ENCODE measurements at places on chromosomes 7 and 10. TPM values are rescaled to one million over a fixed set of nuclear protein-coding genes. Genes with fewer than 3 reads are reported as not detected.
A peak's percentile ranks its signal among the peaks of the same experiment; 100 is the strongest.

- no peak for DNase-seq
These were observed 363.9 kb downstream of the MALRD1 start for GRCh38 chr10:19412531-19412930.

DNA sequence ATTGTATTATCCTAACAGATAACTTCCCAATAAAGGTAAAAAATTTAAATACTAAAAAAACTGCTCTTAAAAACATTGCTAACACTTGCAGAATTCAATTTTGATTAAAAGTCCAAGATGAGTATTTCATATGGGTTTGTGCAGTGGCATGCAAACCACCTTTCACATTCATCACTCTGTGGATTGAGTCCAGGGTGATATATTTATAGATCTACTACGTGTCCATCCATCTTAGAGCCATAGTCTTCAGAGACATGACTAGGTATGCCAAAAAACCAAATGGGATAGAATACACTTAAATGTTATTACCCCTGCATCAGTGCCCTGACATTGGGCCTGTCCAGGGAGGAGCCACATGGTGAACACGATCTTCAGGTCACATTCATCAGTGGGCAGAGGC, 96.0 kb downstream of the DOCK4 start:
- DNase-seq = no peak

- no peak for DNase-seq
These were observed 41.6 kb upstream of the SDHAF3 start for GRCh38 chr7:97075928-97076327.

DNA sequence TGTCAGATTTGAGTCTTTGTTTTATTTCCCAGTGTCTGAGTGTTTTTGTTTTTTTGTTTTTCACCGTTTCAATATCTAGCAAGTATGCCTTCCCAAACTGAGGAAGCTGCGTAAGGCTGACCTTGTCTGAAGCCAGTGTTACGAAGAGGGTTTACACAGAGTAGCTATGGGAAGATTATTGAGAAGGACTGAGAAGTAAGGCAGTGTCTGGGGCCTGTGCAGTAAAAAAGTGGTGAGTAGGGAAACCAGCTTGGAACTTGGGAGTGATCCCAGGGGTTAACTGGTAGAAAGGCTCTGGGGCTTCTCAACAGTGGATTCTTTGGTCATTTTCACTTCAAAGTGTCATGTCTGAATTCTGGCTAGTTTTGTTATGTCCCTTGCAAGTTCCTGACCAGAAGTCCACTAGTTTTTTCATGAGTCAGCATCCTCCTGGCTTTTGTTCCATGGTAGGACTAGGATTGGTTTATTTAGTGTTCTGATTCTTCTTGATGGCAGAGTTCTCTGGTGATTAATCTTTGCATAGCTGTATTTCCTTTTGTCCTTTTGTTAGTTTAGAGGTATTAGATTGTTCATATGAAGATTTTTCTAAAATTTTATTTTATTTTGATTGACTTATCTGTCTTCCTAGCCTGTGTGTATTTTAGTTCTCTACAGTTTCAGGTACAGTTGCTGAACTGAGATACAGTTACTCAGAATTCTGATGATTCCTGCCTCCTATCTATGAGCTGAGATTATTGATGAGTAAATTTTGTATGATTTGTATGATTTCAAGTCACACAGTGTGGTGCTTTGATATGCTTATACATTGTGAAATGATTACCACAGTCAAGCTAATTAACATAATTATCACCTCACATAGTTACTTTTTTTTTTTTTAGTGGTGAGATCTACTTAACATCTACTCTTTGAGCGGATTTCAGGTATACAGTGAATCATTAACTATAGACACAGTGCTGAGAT, 19.0 kb downstream of the GARS1 start:
- DNase-seq = no peak

POLR1F gene
- total RNA-seq = 15.7 TPM

GRCh38 chr7:66859794-66860645, 61.0 kb upstream of the TMEM248 start:
- no peak for DNase-seq

ANKRD30A gene
- not detected for total RNA-seq

- peak; percentile 69 for DNase-seq
These were observed 60.9 kb downstream of the ARMC3 start for GRCh38 chr10:22988581-22989360.

TMEM243 gene
- 33.0 TPM for total RNA-seq

- no peak for DNase-seq
These were observed 117.6 kb downstream of the NRP1 start for GRCh38 chr10:33216661-33217427.

CLCN1 gene
- total RNA-seq = not detected

RBM20 gene
- total RNA-seq = 3.4 TPM

All from suprapubic skin (tissue), 4 donors.